ENCODE measurements at places on chromosomes 2 and 18.

- H3K27me3 ChIP-seq: no peaks in the 10 kb centered on the region
- no peak overlapping the region for H3K27ac ChIP-seq
- no peaks in the 10 kb centered on the region for H3K36me3 ChIP-seq
- no peak overlapping the region for H3K4me3 ChIP-seq
These were observed 77.9 kb upstream of the SATB2 start for GRCh38 chr2:199535445-199536177.

- H3K27ac ChIP-seq: no peak overlapping the region
- no peak overlapping the region for H3K4me3 ChIP-seq
- H3K36me3 ChIP-seq: no peaks in the 10 kb centered on the region
- no peak for DNase-seq
- H3K4me1 ChIP-seq: no peaks in the 10 kb centered on the region
These were observed 34.5 kb downstream of the MTERF4 start for GRCh38 chr2:241067501-241068135.

- no peak for DNase-seq
- no peak overlapping the region for H3K27ac ChIP-seq
- no peaks in the 10 kb centered on the region for H3K36me3 ChIP-seq
- no peak overlapping the region for H3K4me3 ChIP-seq
- H3K27me3 ChIP-seq: no peaks in the 10 kb centered on the region
These were observed 167.7 kb downstream of the MYO3B start for GRCh38 chr2:170345607-170346006.

DNA sequence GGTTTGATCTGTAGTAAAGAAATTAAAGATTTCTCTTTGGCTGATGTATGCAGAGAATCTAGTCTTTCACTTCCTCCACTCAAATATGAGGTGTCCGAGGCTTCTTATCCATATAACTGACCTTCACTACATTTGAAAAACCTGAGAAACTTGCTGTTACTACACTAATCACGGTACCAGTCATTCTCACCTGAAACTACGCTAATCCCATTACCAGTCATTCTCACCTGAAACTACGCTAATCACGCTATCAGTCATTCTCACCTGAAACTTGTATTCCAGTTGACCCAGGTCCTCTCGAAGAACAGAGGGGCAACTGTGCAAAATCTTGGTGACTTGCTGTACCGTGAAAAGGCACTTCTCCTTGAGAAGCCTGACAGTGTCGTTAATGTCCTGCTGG is 5.1 kb downstream of the MTERF4 start:
- H3K27ac ChIP-seq: no peak overlapping the region
- H3K4me1 ChIP-seq: peaks cover 23% of the 10 kb centered on the region
- no peak overlapping the region for H3K4me3 ChIP-seq
- no peaks in the 10 kb centered on the region for H3K27me3 ChIP-seq

DNA sequence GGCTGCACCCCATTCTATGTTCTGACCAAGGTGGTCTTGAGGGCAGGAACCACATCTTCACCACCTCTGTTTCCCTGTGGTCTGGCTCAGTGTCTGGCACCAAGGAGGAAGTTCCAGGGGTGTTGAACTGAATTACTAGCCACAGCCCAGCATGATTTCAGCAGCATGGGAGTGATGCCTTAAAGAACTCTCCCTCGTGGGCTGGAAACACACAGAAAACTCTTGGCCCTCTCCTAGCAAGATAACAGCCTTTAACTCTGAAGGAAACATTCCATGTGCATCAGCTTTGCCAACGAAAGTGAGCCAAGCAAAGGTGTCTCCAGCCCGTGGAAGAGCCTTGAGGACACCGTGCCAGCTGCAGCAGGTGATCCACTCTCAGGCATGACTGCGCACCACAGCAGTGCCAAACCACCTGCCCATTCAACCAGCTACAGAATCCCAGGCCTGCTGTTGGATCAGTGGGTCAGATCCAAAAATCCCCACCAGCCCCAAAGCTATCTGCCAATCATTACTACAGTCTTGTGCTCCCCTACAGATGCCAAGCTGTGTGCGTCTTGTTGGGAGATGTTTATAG is 124.8 kb downstream of the TTC32 start:
- no peak for DNase-seq
- H3K27me3 ChIP-seq: no peaks in the 10 kb centered on the region
- no peak overlapping the region for H3K27ac ChIP-seq
- H3K4me1 ChIP-seq: no peaks in the 10 kb centered on the region
- no peaks in the 10 kb centered on the region for H3K36me3 ChIP-seq
- no peak overlapping the region for H3K4me3 ChIP-seq

DNA sequence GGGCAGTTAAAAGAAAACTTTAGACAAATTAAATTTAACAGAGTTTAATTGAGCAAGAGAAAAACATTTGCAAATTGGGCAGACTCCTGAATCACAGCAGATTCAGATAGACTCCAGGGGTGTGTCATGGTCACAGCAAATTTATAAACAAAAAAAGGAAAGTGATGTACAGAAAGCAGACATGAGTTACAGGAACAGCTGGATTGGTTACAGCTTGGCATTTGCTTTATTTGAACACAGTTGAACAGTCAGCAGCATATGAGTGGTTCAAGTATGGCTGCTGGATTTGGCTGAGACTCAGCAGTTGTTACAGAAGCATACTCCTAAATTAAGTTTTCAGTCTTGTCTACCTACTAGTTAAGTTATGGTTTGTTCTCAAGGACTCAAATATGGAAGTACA is 82.3 kb upstream of the NYAP2 start:
- H3K4me3 ChIP-seq: no peak overlapping the region
- no peak for DNase-seq
- no peak overlapping the region for H3K27ac ChIP-seq
- no peaks in the 10 kb centered on the region for H3K36me3 ChIP-seq

DNA sequence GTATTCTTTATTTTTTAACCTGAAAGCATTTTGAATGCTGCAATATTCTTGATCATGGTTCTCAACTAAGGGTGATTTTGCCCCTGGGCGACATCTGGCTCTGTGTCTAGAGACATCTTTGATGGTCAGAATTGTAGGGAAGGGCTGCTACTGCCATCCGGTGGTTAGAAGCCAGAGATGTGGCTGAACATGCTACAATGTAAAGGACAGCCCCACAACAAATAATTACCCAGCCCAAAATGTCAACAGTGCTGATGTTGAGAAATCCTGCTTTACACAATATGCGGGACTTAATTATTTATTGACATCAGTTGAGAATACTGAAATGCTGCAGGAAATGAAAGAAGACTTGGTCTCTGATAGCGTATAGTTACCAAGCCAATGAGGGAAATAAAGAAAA is 37.5 kb upstream of the SERPINB2 start:
- H3K36me3 ChIP-seq: no peaks in the 10 kb centered on the region
- no peak overlapping the region for H3K4me3 ChIP-seq
- DNase-seq: no peak
- no peak overlapping the region for H3K27ac ChIP-seq

- H3K4me3 ChIP-seq: no peak overlapping the region
- H3K27ac ChIP-seq: no peak overlapping the region
- no peaks in the 10 kb centered on the region for H3K4me1 ChIP-seq
- no peaks in the 10 kb centered on the region for H3K36me3 ChIP-seq
- DNase-seq: no peak
These were observed 96.2 kb downstream of the MRPS9 start for GRCh38 chr2:105134081-105134480.

DNA sequence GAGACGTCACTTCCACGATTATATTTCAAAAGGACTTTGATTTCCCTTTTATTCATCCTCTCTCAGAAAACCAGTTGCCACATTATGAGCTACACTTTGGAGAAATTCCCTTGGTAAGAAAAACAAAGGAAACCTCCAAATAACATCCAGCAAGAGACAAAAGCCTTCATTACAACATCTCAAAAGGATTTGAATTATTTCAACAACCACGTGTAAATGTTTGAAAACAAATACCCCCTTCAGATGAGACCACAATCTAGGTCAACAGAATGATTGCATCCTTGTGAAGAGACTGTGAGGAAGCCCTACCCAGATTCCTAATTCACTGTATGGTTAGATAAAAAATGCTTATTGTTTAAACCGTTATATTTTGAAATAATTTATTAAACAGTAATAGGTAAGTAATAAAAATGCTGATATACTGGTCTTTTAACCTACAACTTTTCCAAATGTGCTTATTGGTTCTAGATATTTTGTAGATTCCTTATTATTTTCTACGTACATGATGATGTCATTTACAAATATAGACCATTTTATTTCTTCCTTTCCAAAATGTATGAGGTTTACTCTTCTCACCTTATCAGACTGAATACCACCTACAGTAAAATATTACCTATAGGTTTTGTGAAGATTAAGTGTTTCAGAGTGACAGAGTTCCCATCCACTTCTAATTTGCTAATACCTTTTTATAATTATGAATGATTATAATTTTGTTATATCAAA is 922.7 kb upstream of the CHAC2 start:
- H3K4me3 ChIP-seq: no peak overlapping the region
- H3K4me1 ChIP-seq: no peaks in the 10 kb centered on the region
- no peak for DNase-seq
- H3K36me3 ChIP-seq: no peaks in the 10 kb centered on the region

DNA sequence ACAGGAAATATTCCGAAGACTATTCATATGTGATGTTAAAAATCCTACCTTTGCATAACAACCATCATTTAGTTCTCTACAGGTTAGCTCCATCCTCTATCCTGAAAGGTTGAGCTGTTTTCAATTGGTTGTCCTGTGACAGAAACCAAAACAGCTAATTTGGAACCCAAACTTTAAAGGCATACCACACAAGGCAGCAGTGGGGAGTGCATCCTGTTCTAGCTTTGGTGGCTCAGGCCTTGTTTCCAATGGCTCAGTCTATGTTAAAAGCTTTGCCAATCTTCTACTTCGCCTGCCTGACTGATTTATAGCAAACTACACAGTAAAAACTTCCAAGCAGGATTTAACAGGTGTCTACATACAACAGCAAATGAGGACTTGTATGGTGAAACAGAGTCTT is 3.2 kb downstream of the CD226 start:
- no peaks in the 10 kb centered on the region for H3K4me1 ChIP-seq
- H3K27ac ChIP-seq: no peak overlapping the region
- no peak for DNase-seq
- H3K36me3 ChIP-seq: no peaks in the 10 kb centered on the region
- no peaks in the 10 kb centered on the region for H3K27me3 ChIP-seq

DNA sequence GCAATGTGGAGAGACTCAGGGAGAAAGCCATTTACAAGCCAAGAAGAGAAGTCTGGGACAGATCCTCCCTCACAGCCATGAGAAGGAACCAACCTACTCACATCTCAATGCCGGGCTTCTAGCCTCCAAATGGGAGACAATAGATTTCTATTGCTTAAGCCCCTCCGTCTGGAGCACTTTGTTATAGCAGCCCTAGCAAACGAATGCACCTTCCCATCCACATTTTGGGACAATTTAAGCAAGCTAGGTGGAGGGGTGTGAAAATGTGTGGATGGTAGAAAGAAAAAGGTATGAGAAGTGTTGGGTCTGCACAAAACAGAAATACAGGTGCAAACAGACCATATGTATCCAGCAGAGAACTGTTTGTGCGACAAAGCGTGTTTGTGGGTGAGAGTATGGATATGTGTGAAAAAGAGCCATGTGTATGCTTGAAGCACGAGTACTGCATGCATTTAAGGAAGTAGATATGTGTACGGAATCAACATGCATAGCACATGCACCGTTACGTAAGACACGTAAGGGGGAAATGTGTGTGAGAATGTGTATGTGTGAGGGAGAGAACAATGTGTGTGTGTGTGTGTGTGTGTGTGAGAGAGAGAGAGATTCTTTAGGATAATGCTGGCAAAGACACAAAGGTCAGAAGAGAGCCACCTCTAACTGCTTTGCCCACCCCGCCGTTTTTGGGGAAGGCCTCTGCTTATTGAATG is 13.1 kb upstream of the E2F6 start:
- no peaks in the 10 kb centered on the region for H3K27me3 ChIP-seq
- H3K4me1 ChIP-seq: peaks cover 5% of the 10 kb centered on the region
- no peak for DNase-seq

DNA sequence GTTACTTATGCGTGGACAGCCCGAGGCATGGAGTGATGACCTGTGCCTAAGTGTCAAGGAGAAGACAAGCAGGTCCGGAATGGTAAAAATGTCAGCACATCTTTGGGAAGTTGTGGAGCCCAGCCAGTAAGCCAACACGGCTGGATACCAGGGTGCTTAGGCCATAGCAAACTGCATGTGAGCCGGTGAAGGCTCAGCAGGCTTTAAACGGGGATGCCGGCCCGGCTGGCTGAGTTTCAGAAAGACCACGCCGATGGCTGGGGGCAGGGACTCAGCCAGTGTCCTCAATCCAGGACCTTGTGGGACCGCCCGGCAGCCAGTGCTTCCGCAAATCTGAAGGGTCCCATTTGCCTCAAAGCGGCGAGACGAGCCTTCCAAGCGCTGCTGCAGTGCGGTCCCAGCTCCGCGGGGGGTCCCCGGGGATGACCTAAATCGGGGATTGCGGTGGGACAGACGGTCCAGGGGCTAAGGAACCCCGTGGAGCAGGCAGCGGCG is 946 bp upstream of the AGAP1 start:
- H3K4me3 ChIP-seq: peak overlapping the region; percentile 63
- DNase-seq: no peak
- peaks cover 11% of the 10 kb centered on the region for H3K4me1 ChIP-seq
- no peaks in the 10 kb centered on the region for H3K27me3 ChIP-seq
- no peaks in the 10 kb centered on the region for H3K36me3 ChIP-seq

DNA sequence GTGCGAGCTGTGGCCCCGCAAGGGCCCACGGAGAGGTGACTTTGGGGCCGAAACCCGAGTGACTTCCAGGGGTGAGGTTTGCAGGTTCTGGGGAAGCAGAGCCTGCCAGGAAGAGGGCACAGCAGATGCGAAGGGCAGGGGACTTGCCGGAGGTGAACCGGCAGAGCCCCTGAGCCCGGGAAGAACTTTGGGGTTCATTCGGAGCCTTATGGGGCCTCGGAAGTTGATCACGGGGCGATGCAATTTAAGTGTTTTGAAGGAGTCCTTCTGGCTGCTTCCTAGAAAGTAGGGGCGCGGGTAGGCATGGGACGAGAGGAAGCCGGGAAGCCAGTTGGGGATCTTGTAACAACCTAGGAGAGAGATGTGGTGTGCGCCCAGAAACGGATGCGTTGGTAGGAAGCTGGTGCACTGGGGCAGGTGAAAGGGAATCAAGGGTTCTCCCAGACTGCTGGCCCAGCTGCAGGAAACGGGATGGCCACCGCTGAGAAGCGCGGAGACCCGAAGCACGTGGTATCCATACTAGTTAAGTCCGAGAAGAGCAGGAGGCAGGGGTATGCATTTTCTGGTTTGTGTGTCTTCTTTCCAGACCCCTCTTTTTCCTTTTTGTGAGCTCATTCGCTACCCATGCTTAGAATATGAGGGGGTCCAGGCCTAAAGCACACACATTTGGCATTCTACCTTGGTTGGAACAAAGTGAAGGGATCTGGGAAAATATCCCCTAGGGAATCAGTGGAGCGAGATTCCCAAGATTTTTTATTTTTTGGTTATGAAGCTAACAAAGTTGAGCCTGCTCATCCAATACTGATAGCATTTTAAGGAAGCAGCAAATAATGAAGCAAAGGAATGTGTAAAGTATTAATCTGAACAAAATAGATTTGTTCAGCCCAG is 758 bp downstream of the SCLY start:
- H3K27me3 ChIP-seq: no peaks in the 10 kb centered on the region
- H3K4me3 ChIP-seq: peak overlapping the region; percentile 76
- peaks cover 12% of the 10 kb centered on the region for H3K36me3 ChIP-seq
- H3K4me1 ChIP-seq: peaks cover 26% of the 10 kb centered on the region
